ENCODE measurements at places on chromosomes 2 and 18.

- no peak for DNase-seq
Measured at GRCh38 chr2:168849610-168850009, 40.6 kb downstream of the SPC25 start.

DNA sequence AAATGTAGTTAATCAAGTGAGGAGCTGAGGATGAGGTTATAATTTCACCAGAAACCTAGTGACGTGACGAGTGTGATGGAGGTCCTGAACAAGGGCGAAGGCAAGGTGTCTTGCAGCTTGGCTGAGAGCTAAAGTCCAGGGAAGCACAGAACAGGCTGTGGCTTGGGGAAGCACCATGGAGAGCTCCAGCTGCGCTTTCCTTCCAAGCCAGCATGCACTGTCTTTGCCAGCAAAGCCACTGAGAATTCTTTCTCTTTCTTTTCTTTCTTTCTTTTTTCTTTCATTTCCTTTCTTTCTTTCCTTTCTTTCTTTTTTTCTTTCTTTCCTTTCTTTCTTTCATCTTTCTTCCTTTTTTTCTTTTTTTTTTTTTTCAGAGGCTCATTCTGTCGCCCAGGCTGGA is 239.3 kb downstream of the FBXO15 start:
- peak; percentile 41 for DNase-seq

GRCh38 chr2:239693761-239694415 is 293.1 kb upstream of the HDAC4 start:
- DNase-seq, result no peak

GRCh38 chr2:233312874-233313273 is 5.3 kb downstream of the SAG start:
- DNase-seq, result no peak

DNA sequence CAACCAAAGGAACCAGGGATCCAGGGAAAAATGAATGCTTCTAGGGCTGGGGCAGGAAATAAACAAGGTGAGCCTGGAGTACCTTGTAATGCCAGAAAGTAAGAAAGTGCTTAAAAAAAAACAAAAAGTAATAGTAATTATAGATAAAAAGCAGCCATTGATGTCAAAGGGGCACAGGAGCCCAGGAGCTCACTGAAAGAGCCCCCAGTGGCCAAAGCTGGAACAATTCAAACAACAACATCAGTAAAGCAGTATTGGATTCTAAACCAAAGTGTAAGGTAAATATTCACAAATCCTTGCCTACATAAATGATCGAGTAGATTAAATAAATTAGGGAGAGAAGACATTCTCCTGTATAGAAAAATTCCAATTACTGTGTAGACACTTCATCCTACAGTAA is 114.3 kb upstream of the ARL4C start:
- DNase-seq, result no peak

GRCh38 chr18:63511285-63511684 is 30.9 kb upstream of the SERPINB12 start:
- peak; percentile 39 for DNase-seq

- no peak for DNase-seq
Measured at GRCh38 chr2:130791617-130791939, 36.2 kb downstream of the AMER3 start.

DNA sequence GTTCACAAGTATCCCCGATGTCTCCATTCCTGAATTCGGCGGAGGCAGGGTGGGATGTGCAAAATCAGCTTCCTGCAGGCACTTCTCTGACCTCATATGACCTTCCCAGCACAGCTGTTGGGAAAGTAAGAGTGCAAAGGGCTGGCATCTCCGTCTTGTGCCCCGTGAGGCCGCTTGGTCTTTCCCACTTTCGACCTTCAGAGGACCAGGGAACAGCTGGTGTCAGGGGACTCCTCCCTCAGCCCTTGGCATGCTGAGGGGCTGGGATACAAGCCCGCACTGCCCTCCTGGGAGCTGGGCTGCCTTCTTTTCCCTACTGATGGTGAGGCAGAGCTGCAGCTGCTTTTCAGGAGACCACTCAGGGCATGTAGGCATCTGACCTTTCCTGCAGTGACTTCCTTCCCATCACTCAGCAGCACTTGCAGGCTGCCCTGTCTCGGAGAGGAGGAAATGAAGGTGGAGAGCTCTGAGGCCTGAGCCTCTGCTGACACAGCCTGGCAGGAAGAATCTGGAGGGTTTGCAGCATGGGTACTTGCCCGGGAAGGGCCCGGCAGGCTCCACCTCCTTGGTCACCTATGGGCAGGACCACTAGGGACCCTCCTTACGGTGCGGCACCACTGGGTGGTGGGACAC is 277.2 kb upstream of the HS6ST1 start:
- DNase-seq, result no peak

- no peak for DNase-seq
Measured at GRCh38 chr18:8329186-8329771, 280.0 kb upstream of the RAB12 start.

GRCh38 chr2:1370461-1370860 is 42.8 kb upstream of the TPO start:
- no peak for DNase-seq

GRCh38 chr18:48569139-48569914 is 30.5 kb downstream of the CTIF start:
- no peak for DNase-seq

- DNase-seq, result no peak
Measured at GRCh38 chr18:3706279-3707097, 256.5 kb downstream of the TGIF1 start.

GRCh38 chr18:40453903-40454302 is 1501.1 kb upstream of the PIK3C3 start:
- no peak for DNase-seq
